ENCODE measurements at places on chromosomes 4 and X.

GRCh38 chr4:28082686-28083390 is 1222.2 kb downstream of the STIM2 start:
- DNase-seq = no peak

DNA sequence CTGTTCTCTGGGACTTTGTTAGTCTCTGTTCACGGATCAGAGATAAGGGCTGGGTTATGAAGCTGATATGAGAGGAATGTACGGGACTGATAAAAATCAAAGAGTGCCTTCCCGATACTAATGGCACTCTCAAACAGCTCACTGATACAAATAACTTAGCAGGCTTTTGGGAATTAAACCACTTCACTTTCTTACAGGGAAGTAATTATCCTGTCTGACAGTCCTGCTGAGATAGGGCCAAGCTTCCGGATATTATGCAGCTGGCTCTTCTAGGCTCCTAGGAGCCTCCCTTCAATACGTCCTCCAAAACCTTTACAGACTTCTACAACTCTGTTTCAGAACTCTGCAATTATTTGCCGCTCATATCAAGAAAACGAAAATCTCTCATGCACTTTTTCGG is 418.0 kb downstream of the NLGN4X start:
- DNase-seq = no peak

DNA sequence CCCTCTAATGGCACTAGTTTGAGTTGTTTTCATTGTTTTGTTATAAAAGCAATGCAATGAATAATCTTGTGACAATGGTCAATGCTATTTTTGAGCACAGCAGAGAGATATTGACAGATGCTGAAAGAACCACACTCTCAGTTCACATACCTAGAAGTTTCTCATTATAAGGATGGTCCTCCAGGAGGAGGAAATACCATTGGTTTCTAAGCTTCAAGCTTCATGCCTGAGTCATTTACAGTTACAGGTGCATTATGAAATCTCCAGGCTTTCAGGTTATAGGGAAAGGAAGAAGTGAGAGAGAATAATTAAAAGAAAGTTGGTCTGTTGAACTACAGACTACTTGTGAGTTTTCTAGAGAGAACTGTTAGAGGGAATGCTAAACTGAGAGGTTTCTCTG is 75.3 kb downstream of the PWWP3B start:
- DNase-seq = no peak

GRCh38 chrX:70352496-70352895 is 62.6 kb downstream of the KIF4A start:
- DNase-seq = no peak

GRCh38 chr4:133493776-133494175 is 344.7 kb downstream of the PCDH10 start:
- DNase-seq = no peak
